ENCODE measurements at places on chromosomes 7 and 10.

DNA sequence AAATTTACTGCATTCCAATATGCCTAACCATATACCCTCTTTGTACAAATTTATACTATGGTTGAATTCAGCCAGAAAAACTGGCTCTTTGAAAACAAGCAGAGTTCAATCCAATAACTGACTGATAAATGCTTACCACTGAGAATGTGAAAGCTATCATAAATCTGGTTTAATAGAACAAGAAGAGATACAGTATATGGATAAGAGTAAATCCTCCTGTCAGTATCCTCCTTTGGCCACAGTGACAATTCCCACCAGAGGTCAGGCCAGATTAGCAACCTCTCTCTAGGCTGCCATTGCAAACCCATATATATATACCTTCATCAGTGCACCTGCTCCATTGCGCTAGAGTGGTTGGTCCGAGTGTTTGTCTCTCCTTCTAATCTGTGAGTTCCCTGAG lies 647.2 kb downstream of the GRM8 start:
- no peak for DNase-seq

DNA sequence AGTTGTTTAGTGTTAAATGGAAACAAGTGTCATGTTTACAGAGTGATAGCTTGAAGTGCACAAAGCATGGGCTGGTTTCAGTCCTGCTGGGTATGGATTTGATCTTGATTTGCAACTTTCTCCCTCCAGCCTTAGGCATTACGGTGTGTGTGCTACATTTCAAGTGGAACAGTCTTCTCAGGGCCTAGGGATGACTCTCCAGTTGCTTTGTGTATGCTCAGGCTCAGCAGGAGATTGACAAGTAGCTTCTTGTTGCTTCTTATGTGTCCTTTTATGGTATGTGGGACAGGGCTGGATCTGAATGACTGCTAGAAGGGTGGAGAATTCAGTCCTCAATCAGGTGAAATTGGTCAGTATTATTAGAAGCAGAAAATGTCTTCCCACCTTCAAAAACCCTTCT lies 51.3 kb upstream of the PLEKHA1 start:
- DNase-seq = no peak

DNA sequence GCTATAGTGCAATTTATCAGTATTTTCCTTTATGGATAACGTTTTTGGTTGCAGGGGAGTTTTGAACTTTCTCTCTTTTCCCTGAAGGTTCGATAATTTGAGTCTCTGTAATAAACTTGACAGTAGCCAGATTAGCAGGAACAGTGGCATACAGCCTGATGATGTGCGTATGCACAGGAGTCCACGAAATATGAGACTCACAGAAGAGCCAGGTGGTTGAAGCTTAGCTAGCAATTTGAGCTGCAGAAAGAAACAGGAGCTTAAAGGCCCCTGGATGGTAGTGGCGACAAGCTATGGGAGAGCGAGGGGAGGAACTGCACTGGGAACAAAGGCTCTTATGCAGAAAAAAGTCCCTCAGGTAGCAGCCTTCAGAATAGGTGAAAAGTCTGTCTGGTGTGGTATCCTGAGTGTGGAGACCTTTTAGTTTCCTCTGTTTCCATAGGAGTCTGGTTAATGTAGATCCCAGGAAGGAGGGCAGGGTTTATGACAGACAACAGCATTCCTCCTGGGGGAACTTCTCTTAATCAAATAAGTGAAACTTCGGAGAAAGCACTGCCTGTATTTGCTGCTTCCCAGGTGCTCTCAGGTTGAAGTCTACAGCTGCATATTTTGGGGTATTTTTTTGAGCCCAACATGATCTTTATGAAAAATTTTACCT lies 32.7 kb downstream of the FANK1 start:
- no peak for DNase-seq

DNA sequence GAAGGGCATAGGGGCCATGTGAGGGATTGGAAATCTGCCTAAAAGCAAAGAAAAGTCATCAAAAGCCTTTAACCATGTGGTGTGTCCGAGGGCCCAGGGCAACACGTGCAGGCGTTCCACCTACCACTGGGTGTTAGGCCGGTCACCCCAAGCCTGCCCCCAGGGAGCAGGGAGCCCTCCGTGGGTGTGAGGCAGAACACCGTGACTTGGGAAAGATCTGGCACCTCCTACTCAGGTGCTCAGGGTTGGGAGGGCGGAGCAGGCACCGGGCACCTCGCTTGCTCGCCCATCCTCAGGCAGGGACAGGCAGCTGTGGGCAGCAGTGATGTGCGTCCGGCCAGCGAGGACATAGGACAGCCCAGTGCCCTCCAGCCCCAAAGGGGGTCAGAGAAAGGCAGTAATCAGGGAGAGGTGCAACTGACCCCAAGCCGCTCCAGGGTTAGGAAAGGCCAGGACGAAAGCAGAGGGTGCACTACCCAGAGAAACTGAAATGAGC lies 80.7 kb upstream of the CHST15 start:
- DNase-seq = no peak

DNA sequence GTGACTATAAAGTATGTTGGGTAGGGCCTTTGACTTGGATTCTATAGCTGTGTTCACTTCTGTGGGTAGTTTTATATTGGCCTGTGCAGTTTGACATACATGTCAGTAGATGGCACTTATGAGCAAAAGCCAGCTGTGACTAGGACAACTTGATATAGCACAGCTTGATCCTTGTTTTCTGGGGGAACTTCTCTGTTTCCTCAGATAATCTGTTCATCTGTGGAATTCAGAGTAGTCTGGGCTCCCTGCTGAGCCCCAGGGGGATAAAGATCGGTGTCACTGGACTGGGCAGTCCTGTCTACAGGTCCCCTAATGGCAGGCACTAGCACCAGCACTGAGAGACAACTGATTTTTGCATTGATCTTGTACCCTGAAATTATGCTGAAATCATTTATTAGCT lies 25.4 kb downstream of the CYP2C9 start:
- DNase-seq = peak; percentile 30

GRCh38 chr10:25017154-25017590 lies 760 bp downstream of the THNSL1 start:
- no peak for DNase-seq

DNA sequence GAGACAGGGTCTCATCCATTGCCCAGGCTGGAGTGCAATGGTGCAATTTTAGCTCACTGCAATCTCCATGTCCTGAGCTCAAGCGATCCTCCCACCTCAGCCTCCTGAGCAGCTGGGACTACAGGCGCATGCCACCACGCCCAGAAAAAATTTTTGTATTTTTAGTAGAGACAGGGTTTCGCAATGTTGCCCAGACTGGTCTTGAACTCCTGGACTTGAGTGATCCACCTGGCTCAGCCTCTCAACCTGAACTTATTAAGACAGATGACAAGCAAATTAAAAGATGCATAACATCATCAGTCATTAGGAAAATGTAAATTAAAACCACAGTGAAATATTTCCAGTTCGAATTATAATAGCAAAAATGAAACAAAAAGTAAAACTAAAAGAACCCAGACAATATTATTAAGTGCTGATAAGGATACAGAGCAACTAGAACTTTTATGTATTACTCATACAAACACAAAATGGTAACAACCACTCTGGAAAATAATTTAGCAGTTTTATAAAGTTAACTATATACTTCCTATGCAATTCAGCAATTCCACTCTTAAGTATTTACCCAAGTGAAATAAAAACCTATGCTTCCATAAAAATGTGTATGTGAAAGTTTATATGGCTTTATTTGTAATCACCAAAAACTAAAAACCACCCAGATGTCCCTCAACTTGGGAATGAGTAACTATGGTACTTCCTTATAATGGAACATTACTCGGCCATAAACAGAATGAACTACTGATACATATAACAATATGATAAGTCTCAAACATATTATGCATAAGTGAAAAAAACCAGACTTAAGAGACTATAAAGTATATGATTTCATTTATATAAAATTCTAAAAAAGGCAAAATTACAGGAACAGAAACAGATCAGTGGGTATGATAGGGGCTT lies 15.3 kb downstream of the ZFAND4 start:
- no peak for DNase-seq

GRCh38 chr7:30974605-30975255 lies 11.0 kb downstream of the GHRHR start:
- DNase-seq = peak; percentile 64

DNA sequence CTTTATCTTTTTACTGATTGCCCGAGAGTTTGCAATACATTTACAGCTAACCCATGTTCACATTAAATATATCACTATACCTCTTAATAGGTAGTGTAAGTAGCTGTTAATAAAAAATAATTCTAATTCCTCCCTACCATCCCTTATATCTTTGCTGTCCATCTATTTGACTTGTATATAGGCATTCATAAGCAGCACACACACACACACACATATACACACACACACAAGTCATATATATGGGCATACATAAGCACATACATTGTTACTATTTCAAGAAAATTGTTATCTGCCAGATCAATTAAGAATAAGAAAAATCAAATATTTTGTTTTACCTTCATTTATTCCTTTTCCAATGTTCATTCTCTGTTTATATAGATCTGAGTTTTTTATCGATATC lies 176.4 kb downstream of the PPP1R3A start:
- DNase-seq = no peak

Data from cardiac fibroblast (primary cell).